ENCODE measurements at places on chromosomes 2 and 18.

DNA sequence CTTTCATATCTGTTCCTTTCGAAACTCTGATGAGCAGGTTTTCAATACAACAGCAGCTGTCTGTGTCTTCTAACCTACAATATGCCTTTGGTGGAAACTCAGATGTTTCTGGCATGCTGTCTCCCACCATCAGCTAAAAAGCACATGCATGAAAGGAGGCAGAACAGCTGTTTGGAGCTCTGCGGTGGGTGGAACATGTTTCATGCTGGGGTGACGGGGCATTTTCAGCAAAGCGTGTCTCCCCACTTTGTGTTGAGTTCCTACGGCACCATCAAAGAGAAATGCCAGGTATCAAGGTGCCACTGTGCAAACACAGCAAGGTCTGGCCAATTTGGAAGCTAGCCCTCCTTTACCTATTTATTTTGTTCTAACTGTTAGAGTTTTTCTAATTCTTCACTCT, 290.1 kb downstream of the CLIP4 start:
- no peak for DNase-seq

GRCh38 chr2:159228081-159228581, 58.4 kb downstream of the WDSUB1 start:
- no peak for DNase-seq

DNA sequence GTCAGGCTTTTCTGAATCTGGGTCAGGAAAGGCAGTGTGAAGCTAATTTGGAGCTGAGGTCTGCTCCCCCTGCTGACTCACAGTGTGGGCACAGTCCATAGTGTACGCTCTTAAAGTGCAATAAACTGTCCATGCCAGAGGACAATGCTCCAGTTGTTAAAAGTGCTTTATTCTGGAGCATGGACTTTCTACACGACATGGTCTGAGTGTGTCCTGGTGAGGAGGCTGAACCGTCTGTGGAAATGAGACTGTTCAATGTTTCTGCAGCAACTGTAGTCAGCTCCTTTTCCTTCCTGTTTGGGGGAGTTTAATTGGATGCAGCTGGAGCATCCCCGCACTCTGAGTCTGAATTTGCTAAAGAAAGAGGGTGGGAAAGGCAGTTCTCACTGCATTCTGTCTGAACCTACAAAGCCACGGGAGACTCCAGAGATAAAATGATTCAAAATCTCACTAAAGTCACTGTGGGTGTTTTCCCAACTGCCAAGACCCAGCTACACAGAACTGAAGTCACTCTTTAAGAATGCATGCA, 110.2 kb upstream of the TRIB2 start:
- no peak for DNase-seq

DNA sequence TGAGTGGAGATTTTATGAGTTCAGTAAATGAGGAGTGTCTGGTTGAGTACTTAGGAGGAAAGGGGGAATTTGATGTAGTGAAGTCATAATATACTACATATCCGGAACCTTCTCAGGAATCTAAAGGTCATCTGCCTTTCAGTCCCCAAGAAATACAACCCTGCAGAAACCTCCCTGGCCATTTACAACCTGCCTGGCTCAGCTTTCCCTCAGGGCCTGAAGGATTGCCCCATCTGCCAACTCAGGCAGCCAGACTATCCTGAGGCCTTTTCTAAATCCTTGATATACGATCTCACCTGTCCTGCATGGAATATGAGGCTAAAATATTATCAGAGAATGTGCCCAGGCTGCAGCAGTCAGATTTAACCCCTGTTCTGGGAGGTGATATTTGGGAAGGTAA, 165.4 kb upstream of the SPOPL start:
- DNase-seq = no peak

All from right forelimb (tissue), 1 donor.